Karpas-422 (cell line): ENCODE measurements at places on chromosomes 3 and 15. TPM values are rescaled to one million over a fixed set of nuclear protein-coding genes. Genes with fewer than 3 reads are reported as not detected.
A peak's percentile ranks its signal among the peaks of the same experiment; 100 is the strongest.

- peaks cover 12% of the 10 kb centered on the region for H3K4me1 ChIP-seq
- no peaks in the 10 kb centered on the region for H3K36me3 ChIP-seq
- no peak overlapping the region for H3K27ac ChIP-seq
- H3K27me3 ChIP-seq: no peaks in the 10 kb centered on the region
- peak; percentile 48 for DNase-seq
Measured at GRCh38 chr3:157046520-157046919, 113.4 kb downstream of the CCNL1 start.

DNA sequence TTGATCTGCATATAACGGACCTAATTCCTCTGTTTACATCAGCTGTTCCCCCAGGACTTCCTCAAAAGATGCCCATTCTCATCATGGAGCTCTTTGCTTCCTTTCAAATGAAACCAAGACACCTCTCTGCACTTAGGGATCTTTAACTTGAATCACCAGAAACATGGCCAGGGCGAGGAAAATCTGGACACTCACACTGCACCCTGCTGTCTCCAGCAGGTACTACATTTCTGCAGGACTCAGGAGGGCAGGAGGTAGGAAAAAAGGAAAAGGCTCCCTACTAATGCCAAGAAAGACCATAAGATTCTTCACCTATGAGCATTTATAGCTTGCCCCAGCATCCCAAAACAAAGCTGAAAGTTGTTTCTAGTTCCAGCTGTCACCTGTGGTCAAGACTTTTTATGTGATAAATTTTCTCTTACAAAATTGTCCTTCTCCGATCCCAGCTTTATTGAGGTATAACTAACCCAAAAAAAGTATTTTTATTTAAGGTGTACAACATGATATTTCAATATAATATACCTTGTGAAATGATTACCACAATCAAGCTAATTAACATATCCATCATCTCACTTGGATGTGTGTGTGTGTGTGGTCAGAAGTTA, 87.3 kb upstream of the C15orf61 start:
- H3K4me3 ChIP-seq: no peak overlapping the region
- H3K36me3 ChIP-seq: no peaks in the 10 kb centered on the region
- H3K27me3 ChIP-seq: no peaks in the 10 kb centered on the region
- no peak overlapping the region for H3K27ac ChIP-seq

DNA sequence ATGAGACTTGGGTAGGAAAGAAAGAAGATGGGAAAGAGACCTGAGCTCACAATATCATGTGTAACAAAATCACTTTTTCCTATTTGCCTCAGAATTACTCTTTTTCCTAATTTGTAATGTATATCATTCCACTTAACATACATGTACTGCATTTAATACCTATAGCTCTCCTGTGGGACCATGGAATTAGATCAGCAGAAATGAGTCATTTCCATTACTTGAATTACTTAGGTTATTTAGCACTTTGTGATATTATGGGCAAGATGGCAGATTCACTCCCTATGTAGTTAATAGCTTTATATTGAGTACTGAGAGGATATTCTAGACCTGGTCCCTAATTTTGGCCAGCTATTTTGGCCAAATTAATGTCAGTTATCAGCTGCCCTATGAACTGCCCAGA, 70.5 kb downstream of the ZNF609 start:
- no peak overlapping the region for H3K4me3 ChIP-seq
- no peaks in the 10 kb centered on the region for H3K27me3 ChIP-seq
- peaks cover 13% of the 10 kb centered on the region for H3K4me1 ChIP-seq

DNA sequence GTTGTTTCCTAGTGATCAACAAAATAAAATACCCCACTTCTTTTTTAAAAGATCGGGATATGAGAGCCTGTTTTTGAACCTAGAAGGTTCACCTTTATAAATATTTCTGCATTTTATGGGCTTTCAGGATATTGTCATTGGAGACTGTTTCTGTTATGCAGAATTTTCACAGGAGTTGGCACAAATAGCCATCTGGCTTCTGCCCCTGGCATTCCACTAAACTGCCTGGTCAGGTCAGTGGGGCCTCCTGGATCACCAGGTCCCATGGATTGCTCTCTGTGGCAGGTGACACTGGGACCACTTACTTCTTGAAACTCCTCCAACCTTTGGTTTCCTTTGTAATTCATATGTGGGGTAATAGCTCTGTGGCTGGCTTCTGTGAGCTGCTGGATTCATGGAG, 25.5 kb upstream of the POLR2M start:
- H3K27ac ChIP-seq: no peak overlapping the region
- no peak overlapping the region for H3K4me3 ChIP-seq
- DNase-seq: no peak

CCDC13 gene
- 1.9 and 4.2 TPM in 2 replicates for total RNA-seq

IL17RD gene
- 0.43 and 1.2 TPM in 2 replicates for total RNA-seq
